Stimulated activated CD4-positive, alpha-beta T cell treated with anti-CD3 and anti-CD28 coated beads, Interleukin-15, amount 100 ng/mL, for 48 hours (primary cell): ENCODE measurements at places on chromosomes 16 and 17.

DNA sequence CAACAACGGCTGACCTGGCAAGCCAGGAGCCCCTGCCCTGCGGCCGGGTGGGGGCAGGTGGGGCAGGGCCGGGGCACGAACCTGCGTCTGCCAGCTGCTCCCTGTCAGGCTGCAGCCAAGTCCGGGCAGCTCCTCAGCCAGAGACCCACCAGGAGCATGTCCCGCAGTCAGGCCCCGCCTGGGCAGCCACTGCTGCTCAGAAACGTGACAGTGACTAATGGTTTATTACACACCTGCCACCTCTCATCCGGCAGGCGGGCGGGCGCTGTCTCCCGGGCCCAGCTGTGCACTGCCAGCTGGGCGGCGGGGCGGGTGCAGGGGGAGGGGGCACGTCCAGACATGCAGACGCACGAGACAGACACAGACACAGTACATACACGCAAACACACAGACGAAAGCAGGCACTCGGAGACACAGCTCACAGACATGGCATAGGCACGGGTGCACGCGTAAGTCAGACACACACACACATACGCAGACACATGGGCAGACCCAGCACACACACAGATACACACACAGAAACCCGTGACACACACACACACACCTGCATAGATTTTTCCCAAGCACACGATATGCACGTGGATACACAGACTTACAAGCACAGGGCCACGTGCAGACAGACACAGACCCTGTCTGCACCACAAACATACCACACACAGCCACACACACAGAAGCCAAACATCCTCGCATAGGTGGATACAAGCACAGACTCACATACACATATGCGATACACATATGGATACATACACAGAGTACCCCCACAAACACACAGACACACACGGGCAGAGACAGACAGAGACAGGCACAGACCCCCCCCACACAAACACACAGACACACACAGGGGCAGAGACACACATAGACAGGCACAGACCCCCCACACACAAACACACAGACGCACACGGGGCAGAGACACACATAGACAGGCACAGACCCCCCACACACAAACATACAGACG, 248.3 kb upstream of the CIBAR2 start:
- DNase-seq, result no peak

DNA sequence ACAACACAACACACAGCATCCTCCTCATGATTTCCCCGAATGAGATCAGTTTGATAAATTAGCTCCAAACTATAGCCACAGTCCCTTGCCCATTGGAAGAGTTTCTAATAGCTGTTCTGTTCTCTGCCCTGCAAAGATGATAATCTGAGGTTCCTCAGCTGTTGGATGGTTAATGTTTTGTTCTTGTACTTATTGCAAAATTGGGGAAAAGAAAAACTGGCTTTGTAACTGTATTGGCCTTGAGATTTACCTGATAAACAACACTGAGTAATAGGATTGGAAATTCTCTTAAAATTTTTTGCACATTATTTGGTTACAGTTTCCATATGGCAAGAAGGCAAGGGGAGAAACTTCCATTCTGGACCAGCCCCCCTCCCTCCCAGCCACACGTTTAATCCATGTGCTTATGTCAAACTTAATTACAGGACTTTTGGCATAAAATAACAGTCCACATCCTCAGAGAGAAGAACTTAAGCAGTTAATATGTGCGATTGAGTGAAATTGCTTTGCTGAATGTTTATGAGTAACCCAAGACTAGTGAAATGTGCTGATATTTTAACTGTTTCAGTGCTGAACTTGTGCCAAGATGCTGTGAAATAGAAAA, 119.1 kb upstream of the ZFHX3 start:
- no peak for DNase-seq

DNA sequence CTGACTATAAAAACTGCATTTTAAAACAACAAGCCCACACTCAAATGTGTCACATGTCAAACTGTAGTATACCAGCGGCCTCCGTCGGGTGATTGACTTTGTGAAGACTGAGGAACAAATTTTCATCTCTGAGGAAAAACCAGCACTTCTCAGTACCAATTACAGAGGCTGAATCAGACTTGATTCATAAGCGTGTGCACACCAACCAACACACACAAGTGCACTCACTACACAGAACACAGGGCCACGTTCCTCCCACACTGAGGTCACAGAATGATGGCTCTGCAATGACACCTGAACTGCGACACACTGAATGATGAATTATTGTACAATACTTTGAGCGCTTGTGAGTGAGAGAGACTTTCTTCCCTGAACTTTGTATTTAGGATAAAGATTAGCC, 29.6 kb downstream of the XPO6 start:
- peak; percentile 56 for DNase-seq

DNA sequence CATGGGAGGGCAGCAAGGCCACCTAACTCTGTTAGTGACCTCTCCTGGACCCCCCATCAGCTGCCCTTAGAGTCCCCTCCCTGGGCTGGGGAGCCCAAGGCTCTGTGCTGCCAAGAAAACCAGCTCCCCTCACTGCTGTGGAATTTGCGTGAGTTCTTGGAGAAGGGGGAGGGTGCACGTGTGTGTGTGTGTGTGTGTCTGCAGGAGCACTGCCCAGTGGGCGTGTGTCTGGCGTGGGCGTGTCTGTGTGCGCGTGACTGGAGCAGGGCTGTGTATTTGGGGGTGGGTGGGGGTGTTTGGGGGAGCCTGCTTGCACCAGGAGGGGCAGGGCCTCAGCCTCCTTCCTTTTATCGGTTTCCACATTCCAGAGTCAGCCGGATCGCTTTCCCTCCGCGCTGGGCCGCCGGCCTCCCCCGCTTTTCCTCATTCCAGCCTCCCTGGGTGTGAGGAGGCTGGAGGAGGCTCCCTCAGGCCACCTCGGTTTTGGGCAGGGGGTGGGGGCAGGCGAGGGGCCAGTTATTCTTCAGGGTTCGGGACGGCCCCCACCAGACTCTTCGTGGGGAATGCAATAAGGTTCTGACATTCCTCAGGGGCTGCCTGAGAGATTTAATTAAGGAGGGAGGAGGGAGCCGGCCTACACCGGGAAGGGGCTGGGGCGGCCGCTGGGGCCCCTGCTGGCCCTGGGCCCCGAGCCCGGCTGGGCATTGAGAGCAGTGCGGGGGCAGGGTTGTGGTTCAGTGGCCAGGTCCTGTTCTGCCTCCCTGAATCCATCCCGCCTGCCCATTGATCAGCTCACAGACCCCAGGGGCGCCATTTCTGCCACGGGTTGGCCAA, 2.5 kb downstream of the VASN start:
- DNase-seq, result no peak

GRCh38 chr17:1153795-1154546, 25.8 kb downstream of the ABR start:
- no peak for DNase-seq

DNA sequence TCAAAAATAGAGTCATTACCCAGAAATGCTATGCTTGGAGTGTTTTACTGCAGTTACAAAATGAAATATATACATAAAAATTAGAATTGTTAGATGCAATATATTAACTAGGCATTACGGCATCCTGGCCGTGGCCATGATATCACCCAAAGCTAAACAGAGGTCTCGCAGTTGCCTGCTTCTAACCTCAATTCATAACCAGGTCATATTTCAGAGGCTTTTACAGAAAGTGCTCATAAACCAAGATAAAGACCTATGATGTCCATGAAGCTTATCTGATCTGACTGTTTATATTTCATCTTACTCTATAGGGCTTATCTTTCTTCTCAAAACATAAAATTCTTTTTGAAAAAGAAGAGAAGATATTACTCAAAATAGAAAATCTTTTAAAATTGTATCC, 664.5 kb upstream of the SALL1 start:
- DNase-seq, result no peak

DNA sequence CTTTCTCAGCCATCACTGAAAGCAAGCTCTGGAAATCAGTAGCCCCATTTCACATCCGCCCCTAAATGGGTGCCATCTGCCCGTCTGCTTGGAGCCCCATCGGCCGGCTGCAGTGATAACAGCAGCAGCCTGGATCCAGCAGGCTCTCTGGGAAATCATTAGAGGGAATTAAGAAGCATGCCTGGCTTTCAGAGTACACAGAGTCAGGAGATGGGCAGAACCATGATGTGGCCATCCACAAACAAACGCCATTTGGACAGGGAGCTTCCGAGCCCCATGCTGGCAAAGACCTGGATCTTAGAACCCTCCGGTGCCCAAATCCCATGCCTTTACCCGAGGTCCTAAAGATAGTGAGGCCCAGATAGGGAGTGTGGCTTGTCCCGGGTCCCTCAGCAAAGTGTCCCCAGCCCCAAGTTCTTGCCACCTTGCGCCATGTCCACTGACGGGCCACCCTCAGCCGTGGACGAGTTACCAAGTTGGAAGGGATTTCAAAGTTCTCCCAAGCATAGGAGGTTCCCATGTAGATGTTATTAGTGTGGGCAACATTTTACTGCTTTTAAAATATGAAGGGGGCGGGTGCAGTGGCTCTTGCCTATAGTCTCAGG, 1.0 kb upstream of the LITAF start:
- no peak for DNase-seq

GRCh38 chr17:57638284-57638683, 106.8 kb downstream of the CCDC182 start:
- DNase-seq, result no peak

- DNase-seq, result no peak
These were observed 22.0 kb downstream of the C16orf87 start for GRCh38 chr16:46808997-46809396.
